ENCODE measurements at places on chromosomes 13 and 19. TPM values are rescaled to one million over a fixed set of nuclear protein-coding genes. Genes with fewer than 3 reads are reported as not detected.
A peak's percentile ranks its signal among the peaks of the same experiment; 100 is the strongest.

DNA sequence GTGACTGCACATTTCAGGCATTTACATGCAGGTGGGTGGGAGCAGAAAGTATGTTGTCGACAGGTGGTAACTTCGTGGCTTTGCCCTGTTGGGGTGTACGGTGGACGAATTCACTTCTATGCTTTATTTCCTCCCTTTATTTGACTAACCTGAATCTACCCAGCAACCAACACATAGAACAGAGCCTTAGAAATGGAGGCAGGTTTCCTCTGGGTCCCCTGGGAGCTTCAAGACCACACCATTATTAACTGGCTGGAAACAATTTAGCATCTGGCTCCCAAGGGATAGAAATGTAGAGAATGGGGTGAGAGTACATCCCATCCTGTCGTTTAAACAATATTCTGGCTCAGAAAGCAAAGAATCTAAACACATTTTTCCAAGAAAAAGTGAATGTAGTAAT lies 244.4 kb downstream of the DLEU7 start:
- no peak for DNase-seq

GRCh38 chr19:17420475-17420924 lies 653 bp downstream of the MVB12A start:
- DNase-seq = peak; percentile 46

DNA sequence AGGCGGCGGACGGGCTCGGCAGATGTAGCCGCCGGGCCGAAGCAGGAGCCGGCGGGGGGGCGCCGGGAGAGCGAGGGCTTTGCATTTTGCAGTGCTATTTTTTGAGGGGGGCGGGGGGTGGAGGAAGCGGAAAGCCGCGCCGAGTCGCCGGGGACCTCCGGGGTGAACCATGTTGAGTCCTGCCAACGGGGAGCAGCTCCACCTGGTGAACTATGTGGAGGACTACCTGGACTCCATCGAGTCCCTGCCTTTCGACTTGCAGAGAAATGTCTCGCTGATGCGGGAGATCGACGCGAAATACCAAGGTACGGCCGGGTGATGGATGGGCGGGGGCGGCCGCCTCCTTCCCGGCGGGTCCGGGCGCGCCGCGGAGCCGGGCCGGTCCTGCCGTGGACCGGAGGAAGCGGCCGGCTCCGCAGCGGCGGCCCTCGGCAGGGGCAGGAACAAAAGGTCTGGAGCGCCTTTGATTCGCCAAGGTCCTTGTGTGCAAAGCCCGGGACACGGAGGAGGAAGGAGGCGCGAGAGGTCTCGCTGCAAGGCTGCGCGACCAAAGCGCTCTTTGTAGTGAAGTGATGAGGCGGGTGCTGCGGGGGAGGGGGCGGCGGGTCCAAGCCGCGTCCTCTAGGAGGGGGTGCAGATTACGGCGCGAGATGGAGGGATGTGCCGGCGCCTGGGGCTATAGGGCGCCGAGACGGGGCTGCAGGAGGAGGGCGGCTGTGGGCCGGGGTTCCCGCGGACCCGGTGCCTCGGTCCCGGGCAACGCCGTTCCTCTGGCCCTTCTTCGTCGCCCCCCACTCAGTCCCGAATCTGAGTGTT lies 689 bp downstream of the ING1 start:
- DNase-seq = peak; percentile 34

GRCh38 chr19:49441210-49441959 lies at the start of gene SLC17A7:
SLC17A7 (minus strand) TSS chr19:49441527; CDS start chr19:49441379, 148 bp downstream.
- peak; percentile 70 for DNase-seq

DNA sequence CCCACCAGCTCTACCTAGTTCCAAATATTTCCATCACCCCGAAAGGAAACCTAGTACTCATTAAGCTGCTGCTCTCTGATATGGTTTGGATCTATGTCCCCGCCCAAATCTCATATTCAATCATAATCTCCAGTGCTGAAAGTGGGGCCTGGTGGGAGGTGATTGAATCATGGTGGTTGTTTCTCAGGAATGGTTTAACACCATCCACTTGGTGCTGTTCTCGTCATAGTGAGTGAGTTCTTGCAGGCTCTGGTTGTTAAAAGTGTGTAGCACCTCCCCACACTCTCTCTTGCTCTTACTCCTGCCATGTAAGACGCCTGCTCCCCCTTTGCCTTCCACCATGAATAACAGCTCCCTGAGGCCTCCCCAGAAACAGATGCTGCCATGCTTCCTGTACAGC lies 43.4 kb upstream of the MED4 start:
- no peak for DNase-seq

GRCh38 chr13:97858161-97858560 lies 95.3 kb upstream of the IPO5 start:
- no peak for DNase-seq

DNA sequence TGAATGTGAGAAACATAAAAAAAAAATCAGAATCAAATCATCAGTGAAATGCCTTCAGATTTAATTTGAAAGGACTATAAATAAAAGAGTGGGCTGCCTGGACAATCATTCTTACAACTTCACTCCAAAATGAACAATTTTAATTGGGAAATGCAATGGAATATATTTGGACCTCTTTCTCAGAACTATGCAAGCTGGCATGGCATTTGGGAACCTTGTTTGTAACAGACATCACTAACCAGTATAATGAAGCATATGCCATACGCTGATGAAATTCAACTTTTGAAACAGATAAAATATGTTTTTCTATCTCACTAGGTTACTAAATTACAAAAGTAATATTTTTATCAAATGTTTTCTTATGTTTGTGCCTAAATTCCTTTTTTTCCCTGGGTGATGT lies 64.2 kb upstream of the FAM216B start:
- DNase-seq = no peak

DNA sequence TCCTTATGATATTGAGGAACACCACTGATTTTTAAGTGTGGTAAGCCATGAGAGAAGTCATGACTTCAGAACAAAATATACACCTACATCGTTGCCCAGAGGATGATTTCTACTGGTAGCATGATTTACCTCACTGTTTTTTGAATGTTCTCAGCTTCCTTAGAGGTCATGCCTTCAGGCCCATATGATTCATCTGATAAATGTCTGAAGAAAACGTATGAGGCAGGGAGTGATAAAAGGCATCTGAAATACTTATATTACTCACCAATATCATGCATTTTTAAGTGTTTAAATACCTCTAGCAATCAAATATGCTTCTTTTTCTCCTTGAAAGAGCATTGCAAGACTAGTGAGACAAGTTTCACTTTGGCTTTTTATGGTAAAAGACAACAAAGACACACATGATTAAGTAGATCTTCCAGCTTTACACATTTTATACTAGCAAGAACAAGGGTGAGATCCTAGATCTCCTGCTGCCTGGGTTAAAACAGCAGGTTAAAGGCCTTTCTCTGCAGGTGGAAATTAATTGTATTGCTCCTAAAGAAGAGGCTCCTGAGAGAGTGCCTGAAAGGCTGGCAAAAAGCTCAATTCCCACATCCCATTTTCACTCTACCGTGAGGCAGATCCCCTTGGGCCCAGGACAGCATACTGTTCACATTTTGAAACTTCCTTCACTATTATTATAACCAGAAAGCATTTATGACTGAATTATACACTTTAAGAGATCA lies 432.4 kb downstream of the SLITRK1 start:
- DNase-seq = peak; percentile 1

ZNF888 gene
- polyA plus RNA-seq = not detected

Measured in A549 (cell line).